ENCODE measurements at places on chromosomes 12 and 14. TPM values are rescaled to one million over a fixed set of nuclear protein-coding genes. Genes with fewer than 3 reads are reported as not detected.

Gene BICDL1
- total RNA-seq: 15.9 TPM

Gene OR8S1
- total RNA-seq: not detected

Gene C12orf75
- 222 TPM for total RNA-seq

Gene GPR132
- not detected for total RNA-seq

Gene DHRS2
- total RNA-seq: not detected

DNA sequence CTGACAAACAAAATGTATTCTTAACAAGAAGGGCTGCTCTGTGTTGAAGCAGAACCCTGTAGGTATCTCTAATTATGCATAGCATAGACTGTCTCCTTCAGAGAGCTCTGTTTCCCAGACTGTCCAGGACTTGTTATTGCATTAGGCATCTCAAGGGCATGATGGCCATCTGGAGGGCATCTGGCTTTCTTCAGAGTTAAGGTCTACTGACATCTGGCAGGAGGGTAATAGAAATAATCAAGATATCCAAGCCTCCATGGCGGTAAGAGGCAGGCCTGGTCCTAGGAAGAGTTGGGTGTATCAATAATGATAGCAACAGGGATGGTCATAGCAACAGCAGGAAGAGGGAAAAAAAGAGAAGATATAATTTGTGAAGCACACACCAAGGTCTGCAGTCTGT, 161.2 kb downstream of the TTC8 start:
- DNase-seq: no peak

DNA sequence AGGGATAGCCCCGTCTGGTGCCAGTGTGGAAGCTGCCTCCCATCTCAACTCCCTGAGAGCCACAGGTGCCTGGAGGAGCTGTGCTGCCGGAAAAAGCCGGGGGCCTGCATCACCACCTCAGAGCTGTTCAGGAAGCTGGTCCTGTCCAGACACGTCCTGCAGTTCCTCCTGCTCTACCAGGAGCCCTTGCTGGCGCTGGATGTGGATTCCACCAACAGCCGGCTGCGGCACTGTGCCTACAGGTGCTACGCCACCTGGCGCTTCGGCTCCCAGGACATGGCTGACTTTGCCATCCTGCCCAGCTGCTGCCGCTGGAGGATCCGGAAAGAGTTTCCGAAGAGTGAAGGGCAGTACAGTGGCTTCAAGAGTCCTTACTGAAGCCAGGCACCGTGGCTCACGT, 25.5 kb upstream of the P2RX4 start:
- no peak for DNase-seq

DNA sequence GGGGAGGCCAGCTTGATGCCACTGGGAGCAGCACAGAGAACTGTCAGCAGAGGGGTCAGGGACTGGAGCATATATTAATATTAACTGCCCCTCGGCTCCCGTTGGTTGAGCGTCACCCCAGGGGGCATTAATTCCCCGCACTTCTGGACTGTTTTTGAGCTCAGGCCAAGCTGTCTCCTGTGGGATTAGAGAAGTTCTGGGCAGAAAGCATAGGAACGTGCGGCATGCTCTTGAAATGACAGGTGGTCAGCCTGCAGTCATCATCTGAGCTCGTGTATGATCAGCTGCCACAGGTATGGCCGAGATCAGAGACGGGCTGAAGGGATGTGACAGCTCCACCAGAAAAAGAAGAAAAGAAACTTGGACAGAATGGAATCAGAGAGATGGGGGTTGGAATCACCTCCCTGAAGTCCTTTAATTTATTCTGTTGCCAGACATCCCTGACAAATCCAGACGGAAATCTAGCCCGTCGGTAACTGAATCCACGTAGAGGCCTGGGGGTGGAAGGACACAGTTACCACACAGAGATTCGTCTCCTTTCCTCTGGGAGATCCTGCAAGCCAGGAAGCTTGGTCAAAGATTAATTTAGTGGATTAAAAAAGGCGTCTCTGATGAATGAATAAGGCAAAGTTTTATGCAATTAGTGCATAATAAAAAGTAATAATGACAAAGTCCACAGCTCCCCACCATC, 23.6 kb downstream of the NR1H4 start:
- DNase-seq: no peak

GRCh38 chr14:74302634-74303569, at the start of gene ABCD4:
ABCD4 (minus strand) TSS chr14:74302934; CDS start chr14:74302912, 22 bp downstream.
- peak; percentile 86 for DNase-seq

- no peak for DNase-seq
Observed at GRCh38 chr14:52729585-52729924, 411 bp upstream of the STYX start.

- peak; percentile 63 for DNase-seq
Observed at GRCh38 chr12:19021646-19022045, 107.9 kb upstream of the PLEKHA5 start.

DNA sequence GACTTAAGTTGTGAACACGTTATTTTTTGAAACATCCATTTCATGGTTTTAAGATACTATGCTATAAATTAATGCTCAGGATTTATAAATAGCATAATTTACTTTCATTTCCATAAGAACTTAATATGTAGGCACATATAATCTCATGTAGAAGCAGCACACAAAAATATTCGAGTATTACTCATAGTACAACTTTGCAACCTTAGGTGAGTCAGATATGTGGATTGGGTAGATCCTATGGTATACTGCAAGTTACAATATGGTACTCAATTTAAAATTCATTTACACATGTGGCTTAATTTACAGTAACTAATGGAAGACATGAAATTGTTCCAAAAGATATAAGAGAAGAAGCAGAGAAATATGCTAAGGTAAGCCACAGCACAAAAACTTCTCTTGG, 26.0 kb downstream of the PSMA3 start:
- DNase-seq: no peak

DNA sequence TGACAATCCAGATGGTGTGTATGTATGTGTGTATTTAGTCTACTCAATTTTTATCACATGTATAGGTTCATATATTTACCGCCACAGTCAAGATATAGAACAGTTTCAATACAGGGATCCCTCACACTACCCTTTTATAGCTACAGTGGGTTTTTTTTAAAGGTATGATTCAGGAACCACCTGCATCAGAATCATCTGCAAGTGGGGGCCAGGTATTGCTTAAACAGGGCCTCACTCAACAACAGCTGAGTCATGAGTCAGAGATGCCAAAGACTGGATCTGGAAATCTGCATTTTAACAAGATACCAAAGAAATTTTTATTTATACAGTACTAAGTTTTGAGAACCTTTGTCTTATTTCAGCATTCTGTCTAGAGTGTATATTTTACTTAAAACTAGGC, 117.6 kb downstream of the SLC35F4 start:
- no peak for DNase-seq

DNA sequence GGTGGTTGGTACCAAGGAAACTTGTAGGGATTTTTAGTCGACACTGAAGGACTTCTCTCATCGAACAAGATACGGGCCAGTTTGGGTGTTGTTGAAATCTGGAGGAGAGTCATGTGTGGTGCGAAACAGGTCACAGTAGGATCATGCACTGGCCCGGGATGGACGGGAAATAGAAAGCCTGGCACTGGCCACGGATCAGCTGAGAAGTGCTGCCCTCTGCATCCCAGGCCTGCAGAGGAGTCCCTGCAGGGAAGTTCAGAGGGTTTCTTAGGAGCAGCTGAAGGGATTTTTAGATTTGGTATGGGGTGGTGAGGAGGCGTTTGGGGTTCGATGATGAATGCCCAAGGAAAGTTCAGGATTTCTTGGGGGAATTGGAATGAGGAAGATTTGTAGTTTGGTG, 63.1 kb downstream of the TSPAN9 start:
- DNase-seq: no peak

All from Caki2 (cell line).